Cardiac ventricle fibroblast (primary cell): ENCODE measurements at places on chromosomes 16 and 17. TPM values are rescaled to one million over a fixed set of nuclear protein-coding genes. Genes with fewer than 3 reads are reported as not detected.

Gene PPL
- total RNA-seq: 132 and 145 TPM in 2 replicates

Gene CYBA
- total RNA-seq: 257 and 264 TPM in 2 replicates

Gene FOXC2
- total RNA-seq: 4.4 and 4.5 TPM in 2 replicates

Gene DPEP3
- total RNA-seq: not detected in 2 replicates

Gene KRT31
- total RNA-seq: not detected in 2 replicates

Gene GPS2
- total RNA-seq: 29.9 and 34.0 TPM in 2 replicates

Gene MYH3
- total RNA-seq: 0.24 and 4.0 TPM in 2 replicates

Gene PHOSPHO1
- 0.06 TPM in 1 of 2 replicates, not detected in the other for total RNA-seq

Gene ADAP2
- total RNA-seq: 0.98 TPM in 1 of 2 replicates, not detected in the other

Gene ODAD4
- total RNA-seq: 0.06 and 0.20 TPM in 2 replicates

Gene TLCD1
- 7.0 and 11.3 TPM in 2 replicates for total RNA-seq

Gene PRPSAP1
- 23.1 and 35.4 TPM in 2 replicates for total RNA-seq

Gene PMP22
- 134 and 139 TPM in 2 replicates for total RNA-seq

Gene FSCN2
- 0.25 and 1.1 TPM in 2 replicates for total RNA-seq

Gene RNF222
- not detected in 2 replicates for total RNA-seq

Gene UBE2I
- 66.5 and 79.5 TPM in 2 replicates for total RNA-seq

Gene LPO
- total RNA-seq: not detected in 2 replicates

Gene NPIPB6
- 0.06 TPM in 1 of 2 replicates, not detected in the other for total RNA-seq

Gene ALOX12
- total RNA-seq: not detected in 2 replicates

Gene KRTAP4-4
- not detected in 2 replicates for total RNA-seq

Gene OR2C1
- total RNA-seq: 0.12 TPM in 1 of 2 replicates, not detected in the other

Gene EPX
- total RNA-seq: not detected in 2 replicates

Gene TBC1D3B
- total RNA-seq: 0.62 and 2.0 TPM in 2 replicates

Gene CHST5
- 0.10 TPM in 1 of 2 replicates, not detected in the other for total RNA-seq

Gene KIF18B
- 1.00 and 1.5 TPM in 2 replicates for total RNA-seq

Gene KRTAP1-5
- total RNA-seq: not detected in 2 replicates

Gene AURKB
- total RNA-seq: 1.5 and 1.6 TPM in 2 replicates

Gene FBXW10B
- total RNA-seq: 0.37 TPM in 1 of 2 replicates, not detected in the other

Gene MSLN
- not detected in 2 replicates for total RNA-seq

Gene TMEM100
- total RNA-seq: 2.1 and 2.9 TPM in 2 replicates

Gene TAT
- not detected in 2 replicates for total RNA-seq

Gene RAP1GAP2
- total RNA-seq: 0.24 and 0.31 TPM in 2 replicates
